ENCODE measurements at places on chromosomes 2 and 18.

DNA sequence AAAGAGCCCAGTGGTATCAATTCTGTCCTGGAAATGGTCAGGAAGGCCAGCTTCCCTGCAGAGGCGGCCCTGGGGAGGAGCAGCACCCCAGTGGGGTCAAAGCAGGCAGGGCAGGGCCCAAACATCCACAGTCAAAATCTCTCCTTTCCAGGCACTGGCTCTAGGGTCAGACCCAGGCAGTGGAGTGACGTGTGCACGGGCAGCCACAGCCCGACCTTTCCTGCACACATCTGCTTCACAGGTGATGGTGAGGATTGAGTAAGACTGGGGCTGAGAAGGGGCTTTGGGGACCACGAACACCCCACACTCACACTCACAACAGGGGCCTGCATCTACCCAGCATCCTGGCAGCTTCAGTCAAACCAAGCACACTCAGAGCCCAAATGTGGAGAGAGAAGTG lies 97.8 kb upstream of the GLI2 start:
- no peak for DNase-seq

GRCh38 chr2:46298272-46298521 lies 990 bp downstream of the EPAS1 start:
- no peak for DNase-seq

DNA sequence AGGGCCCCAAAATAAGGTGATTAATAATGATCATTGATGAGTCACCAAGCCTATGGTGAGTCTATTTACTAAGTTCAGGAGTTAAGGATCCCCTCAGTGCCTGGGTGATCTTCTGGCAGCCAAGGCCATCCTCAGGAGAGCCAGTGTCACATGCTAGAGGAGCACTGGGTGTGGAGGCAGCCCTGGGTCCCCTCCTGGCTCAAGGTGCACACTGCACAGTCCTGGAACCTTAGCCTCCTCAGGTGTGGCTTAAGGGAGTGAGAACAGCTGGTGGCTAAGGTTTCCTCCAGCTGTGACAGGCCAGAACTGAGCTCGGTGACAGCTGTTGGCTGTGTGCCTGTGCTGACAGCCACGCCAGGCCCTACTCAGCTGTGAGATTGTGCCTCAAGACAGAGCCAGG lies 52.1 kb upstream of the ACAA2 start:
- no peak for DNase-seq

DNA sequence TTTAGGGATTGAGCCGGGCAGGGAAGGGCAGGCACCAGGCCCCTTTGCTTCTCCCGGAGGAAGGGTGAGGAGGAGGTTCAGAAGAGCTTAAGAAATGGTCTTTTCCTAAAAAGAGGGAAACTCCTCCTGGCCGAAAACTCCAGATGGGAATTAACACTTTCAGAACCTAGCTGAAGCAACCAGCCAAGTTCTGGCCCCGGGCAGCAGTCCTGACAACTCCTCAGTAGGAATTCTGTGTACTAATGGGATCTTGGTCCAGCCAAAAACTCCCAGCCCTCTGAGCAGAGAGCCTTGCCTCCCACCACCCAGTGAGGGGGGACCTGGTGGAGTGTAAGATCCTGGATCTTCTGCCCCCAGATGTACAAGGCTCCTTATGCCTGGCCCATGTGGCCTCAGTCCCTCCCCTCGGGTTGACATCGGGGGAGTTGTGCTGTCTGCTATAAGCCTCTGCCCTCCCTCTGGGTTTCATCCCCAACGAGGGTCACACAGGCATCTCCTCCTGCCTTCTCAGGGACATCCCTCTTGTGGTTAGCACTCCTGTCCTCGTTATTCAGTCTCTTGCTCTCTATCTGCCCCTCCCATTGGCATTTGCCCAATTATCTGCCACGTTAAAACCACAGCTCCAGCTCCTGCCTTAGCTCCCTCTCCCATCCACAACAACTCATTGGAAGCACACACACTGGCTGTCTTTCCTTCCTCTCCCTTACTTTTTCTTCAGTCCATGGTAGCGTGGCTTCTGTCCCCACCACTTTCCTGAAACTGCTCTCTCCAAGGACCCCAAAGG lies 184.6 kb downstream of the CYP26B1 start:
- no peak for DNase-seq

GRCh38 chr2:190432567-190433231 lies 24.5 kb downstream of the MFSD6 start:
- no peak for DNase-seq

- no peak for DNase-seq
Measured at GRCh38 chr2:122341007-122341406, 585.6 kb downstream of the TSN start.

DNA sequence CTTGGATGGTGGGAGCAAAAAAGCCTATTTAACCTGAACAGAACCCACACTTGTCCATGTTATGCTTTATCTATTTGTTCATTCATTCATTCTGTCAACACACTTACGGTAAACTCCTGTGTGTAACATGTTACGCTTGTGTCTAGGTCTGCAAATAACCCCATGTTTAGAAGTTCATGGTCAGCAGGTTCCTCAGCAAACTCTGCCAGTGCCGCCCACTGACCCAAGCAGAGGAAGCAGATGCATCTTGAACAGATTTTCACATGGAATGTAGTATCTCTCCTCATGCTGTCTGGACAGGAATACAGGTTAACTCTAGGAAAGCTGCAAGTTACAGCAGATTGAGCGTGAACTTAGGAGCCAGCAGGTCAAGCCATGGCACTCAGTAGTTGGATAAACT lies 213.7 kb upstream of the COPS8 start:
- DNase-seq = no peak

DNA sequence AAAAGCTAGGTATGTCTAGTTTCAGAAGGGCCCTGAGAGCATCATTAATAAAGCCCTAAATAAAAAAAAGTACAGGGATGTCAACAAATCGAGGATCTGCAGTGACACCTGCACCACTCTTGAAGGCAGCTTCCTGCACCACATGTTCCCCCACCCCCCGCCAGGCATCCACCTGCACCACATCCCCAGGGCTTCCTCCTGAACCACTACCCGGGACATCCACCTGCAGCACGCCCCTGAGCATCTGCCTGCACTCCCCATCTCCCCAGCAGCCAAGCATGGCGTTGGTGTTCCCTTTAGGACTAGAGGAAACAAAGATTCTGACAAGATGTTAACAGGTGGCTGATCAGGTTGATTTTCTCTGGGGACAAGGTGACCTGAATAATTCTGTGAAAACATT lies 55.2 kb downstream of the DLGAP1 start:
- DNase-seq = no peak

DNA sequence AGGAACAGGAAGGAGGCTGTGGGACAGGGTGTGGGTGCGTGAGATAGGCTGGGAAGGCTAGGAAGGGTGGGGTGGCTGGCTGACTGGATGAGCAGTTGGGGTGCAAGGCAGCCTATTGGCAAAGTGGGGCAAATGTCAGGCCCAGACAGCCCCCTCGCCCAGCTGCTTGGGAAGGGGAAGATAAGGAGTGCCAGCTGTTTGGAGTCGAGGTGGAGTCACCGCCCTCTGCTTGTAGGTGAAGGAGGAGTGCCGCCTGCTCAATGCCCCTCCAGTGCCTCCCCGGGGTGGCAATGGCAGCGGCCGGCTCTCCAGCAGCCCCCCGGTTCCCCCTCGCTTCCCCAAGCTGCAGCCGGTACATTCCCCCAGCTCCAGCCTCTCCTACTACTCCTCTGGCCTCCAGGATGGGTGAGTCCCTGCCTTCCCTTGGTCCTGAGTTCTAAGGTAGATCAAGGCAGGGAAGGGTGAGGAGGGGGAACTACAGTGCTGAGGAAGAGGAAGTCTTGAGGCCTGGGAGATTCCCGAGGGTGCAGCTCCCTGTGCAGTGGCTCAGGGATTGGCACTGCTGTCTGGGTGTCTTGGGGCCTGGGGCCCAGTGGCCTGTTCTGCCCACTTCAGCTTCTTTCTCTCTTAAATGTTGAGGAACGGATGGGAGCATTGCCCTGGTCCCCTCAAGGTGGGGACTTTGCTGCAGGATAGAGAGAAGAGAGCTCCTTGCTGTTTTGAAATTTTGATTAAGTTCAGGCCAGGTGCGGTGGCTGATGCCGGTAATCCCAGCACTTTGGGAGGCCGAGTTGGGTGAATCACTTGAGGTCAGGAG lies 13.3 kb downstream of the GAREM2 start:
- DNase-seq = no peak

DNA sequence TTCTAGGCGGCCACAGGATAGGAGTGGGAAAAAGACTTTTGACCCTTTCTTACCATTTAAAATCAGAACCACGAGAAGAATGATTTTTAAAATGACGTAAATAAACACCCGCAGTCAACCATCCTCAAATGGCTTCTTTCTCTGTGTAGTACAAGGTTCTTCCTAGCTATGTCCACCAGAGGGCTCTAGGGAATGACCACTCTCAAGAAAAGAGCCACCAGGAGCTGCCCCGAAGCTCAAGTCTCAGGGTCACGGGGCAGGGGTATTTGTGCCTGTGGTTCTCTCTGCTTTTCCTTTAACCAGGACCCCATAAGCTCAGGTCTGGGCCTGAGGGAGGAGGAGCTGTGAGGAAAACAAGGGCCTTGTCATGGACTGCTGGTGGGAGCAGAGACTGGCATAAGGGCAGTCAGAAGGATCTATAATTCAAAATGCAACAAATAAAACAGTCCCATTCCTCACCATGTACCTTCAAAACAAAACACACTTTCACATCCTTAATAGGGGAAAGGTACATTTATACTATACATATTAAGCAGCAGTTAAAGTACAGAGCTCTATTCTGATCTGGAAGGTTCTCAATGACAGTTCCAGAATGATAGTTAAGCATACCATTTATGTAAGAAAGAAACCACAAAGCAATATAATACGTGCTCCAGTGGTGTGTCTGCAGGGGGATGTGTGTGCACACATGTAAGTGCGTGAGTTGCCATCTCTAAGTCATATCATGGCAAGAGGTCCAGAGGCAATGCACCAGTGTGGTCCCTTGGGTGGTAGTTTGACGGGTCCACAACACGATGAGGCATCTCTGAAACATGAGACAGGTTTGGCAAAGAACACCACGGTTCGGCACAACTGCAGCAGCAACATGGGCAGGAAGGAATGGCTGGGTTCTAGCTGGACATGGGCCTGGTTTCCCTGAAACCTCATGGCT lies 18.6 kb downstream of the LYPD1 start:
- no peak for DNase-seq

- no peak for DNase-seq
Measured at GRCh38 chr2:164779383-164780057, 62.1 kb downstream of the COBLL1 start.

GRCh38 chr2:238126775-238127164 lies 11.7 kb upstream of the KLHL30 start:
- no peak for DNase-seq

- no peak for DNase-seq
Measured at GRCh38 chr18:35728676-35729075, 147.1 kb downstream of the GALNT1 start.

DNA sequence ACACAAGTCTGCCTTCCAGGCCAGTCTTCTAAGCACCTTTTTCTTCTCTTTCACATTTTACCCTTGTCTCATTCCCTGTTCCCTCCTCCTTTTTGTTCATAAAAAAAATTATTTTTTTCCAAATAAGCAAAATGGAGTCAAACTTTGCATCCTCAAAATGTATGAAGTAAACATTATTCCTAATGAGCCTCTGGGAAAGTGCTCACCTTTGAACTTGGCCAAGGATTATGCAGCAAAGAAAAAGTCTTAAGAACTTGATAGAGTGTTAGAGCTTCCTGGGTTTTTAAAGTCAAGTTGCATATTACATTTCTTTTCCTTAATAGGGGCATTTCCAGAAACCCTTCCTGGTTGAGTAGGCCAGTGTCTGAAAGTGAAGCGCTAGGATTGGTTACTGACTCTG lies 31.6 kb downstream of the EPAS1 start:
- no peak for DNase-seq

DNA sequence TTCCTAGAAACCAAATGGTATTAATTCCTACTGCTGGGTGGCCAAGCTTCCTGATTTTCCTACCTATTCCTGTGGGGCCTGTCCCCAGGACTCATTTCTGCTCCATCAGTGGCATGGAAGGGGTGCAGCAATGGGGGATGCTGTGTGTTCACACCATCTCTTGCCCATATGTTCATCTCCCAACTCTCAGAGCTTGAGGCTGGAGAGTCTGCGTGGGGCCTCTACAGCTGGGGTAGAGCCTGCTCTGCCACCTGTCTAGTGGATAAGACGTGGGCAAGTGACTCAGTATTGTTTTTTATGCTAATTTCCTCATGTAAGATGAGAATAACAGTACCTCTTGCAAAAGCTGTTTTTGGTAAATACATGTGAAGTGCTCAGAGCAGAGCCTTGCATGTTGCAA lies 149.8 kb downstream of the ACTR3 start:
- DNase-seq = no peak

DNA sequence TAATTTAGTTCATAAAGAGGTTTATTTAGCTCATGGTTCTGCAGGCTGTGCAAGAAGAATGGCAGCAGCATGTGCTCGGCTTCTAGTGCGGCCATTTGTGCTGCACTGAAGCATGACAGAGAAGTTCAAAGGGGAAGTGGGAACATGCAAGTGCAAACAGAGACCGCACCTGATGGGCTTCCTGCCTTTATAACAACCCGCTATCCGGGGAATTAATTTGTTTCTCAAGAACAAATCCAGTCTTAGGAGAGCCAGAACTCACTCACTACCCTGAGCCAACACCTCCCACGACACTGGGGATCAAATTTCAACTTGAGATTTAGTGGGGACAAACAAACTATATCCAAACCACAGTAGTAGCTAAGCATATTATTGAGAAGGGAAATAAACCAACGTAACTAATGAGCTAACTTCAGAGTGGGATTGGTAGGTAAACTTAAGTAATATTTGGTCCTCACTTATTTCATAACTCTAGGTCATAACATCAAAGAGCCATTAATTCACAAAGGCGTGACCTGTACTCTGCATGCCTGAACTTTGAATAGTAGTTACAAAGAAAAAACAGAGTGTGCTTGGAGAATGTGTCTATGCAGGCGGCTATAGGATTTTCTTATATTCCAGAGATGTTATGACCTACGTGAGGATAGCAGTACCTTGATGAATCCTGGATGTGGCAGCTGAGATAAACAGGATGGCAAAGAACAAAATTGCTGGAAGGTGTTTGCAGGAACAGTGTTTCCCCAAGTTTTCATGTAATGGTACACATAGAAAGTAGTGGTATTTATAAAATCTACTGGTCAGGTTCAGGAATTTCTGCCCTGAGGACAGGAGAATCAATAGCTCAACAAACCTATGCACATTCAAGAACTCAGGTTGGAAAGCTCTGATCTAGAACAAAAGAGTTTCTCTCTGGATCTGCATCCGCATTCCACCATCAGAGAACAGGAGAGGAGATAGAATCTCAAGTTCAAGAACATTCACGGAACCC lies 845.9 kb upstream of the ID2 start:
- DNase-seq = no peak

DNA sequence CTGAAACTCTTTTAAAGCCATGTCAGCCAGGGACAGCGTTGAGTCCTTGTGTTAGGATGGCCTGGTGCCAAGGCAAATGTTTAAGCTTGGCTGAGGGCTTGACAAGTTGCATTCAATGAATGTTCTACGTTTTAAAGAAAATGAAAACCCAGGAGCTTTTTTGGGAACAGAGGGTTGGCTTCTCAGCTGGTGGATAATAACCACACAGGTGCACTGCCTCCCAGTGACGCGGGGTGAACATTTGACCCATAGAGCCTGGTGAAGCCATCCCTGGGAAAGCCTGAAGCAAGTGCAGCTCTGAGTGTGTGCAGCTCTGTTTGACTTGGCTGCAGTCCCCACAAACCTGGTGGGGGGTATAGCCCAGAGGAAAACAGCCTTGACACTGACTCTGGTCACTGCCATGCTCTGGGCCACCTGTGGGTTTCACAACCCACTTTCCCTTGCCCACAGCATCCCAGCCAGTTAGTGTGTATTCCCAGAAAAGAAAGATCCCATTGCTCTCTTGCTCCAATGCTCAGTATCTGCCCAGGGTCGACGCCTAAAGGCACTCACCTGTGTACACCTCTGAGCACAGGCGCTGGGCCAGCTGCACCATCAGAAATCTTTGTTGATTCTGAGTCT lies 874.9 kb downstream of the RNF144A start:
- no peak for DNase-seq
